Pulmonary artery endothelial cell (primary cell): ENCODE measurements at places on chromosomes 3 and 15. TPM values are rescaled to one million over a fixed set of nuclear protein-coding genes. Genes with fewer than 3 reads are reported as not detected.

Gene CCDC9B
- 17.0 and 25.1 TPM in 2 replicates for total RNA-seq

Gene CADPS
- total RNA-seq = not detected in 2 replicates

Gene KCNH8
- total RNA-seq = under 0.01 TPM in 1 of 2 replicates, not detected in the other

Gene ATP2B2
- total RNA-seq = not detected in 2 replicates

- no peak for DNase-seq
Measured at GRCh38 chr3:117892431-117892841, 1142.2 kb downstream of the IGSF11 start.

DNA sequence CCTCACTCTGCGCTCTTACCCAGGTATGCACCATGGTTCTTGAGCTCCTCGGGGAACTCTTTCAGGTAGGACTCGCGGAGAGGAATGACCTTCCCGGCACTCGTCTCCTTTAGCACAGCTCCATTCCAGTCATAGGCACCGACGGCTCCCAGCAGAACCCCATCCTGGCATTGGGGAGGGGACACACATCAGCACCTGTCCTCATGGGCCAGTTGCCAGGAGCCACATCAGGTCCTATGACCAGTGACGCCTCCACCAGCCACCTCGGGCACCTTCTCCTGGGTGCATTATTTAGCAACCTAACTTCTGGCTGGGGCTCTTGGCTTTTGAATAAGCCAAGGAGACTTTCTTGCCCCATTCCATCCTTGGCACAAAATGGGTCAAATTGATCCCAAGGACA lies 61.9 kb downstream of the FEM1B start:
- DNase-seq = no peak

DNA sequence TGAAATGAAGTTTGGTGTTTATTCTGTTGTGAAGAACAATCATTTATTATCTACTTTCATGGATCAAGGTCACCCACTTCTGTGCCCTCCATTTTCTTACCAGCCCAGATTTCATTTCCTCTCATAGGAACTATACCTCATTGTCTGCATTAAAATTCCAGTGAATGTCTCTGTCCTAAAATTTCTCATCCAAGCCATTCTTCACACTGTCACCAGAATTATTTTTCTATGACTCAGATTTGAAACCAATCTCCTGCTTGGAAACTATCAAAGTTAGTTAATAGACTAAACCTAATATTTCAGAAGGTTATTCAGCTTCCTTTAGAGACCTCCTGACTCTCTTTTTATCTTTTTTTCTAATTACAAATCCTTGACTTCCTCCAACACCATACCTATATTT lies 364.1 kb upstream of the CBLB start:
- DNase-seq = no peak

- DNase-seq = no peak
Measured at GRCh38 chr15:51692154-51692553, 10.9 kb downstream of the SCG3 start.

- DNase-seq = no peak
Measured at GRCh38 chr15:48596841-48597240, 48.7 kb downstream of the FBN1 start.

- peak; percentile 30 for DNase-seq
Measured at GRCh38 chr15:38440353-38441129, 13.4 kb upstream of the FAM98B start.

GRCh38 chr15:59104602-59104911 lies 389 bp upstream of the CCNB2 start:
- no peak for DNase-seq

- no peak for DNase-seq
Measured at GRCh38 chr15:29969562-29970401, 113.0 kb upstream of the GOLGA8J start.

DNA sequence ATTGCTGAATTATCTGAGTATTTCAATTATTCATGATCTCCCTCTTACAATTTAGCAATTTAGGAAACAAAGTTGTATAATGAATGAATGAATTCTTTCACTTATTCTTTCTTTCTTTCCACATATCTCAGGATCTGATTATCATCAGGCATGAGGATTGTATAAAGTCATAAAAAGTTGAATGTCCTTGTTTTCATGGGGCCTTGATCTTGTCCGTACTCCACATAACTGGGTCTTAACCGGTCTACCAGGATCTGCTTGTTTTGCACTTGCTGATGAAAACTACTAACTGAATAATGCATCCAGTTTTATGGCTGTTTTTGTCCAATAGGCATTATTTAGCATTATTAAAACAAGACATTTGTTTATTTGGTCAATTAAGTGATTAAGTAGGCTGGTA lies 12.6 kb downstream of the C3orf85 start:
- no peak for DNase-seq

- DNase-seq = no peak
Measured at GRCh38 chr3:37871858-37872257, 10.2 kb downstream of the CTDSPL start.

- no peak for DNase-seq
Measured at GRCh38 chr3:58965865-58966264, 84.0 kb downstream of the CFAP20DC start.

GRCh38 chr3:65534805-65535204 lies 503.9 kb downstream of the MAGI1 start:
- DNase-seq = no peak

- DNase-seq = no peak
Measured at GRCh38 chr3:158792709-158793108, 9.1 kb upstream of the MFSD1 start.

DNA sequence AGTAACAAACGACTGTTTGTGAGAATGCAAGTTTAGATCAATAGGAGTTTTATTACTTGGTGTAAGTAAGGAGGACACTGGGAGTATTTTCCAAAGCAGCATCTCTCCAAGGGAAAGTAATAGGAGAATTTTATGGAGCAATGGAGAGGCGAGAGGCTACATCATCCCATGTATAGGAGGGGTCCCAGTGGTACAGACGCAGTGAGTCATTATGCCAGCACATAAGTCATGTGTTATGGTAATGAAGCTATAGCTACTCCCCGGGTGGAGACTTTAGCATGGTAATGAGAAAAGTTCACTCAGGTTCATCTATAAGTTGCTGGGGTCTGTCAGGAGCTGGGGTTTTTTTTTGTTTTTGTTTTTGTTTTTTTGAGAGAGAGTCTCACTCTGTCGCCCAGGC lies 29.5 kb upstream of the ZNF445 start:
- no peak for DNase-seq
